ENCODE measurements at places on chromosomes 7 and 10.

DNA sequence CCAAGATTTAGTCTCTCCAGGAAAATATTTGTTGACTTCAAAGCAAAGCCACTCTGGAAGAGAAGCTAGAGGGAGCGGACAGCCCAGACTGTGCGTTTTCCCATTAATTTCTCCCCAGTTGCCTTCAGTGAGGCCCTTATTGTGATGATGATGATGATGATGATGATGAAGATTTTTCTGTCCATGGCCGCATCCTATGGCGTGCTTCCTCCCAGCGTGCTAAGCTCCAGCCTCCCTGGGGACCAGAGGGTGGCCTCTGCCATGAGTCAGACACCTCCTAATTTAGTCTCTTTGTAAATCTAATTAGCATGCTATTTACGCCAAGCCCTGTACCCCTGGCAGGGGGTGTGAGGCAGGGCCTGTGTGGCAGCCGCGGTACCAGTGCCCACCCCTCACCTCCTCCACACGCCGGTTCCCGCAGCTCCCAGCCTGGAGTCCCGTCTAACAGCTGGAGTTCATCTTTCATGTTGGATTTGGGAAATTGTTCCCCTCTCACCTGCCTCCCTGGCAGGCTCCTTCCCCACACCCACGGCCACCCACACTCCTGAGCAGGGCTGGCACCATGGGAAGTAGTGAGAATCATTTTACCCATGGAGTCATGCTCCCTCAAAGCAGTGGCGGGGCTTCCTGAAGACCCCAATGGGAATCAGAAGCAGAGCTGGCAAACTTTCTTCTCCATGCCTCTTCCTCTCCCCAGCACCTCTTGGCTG lies 92.2 kb downstream of the C10orf105 start:
- no peak for DNase-seq

DNA sequence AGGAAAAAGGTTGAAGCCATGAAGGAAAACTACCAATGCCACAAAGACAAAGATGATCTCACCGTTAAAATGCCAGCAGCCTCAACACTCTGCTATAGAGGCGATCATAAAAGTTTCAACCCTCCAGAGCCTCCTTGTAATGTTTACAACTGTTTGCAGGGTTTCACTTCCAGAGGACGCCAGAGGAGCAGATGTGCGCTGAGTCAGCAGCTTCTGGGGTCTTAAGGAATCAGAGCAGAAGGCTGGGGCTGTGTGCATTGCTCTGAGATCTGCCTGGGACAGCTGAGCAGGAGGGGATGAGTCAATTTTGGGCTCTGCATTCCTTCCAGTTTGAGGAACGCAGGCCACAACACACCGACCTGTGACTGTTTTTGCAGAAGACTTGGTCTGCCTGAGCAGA lies 98.3 kb downstream of the TMEM130 start:
- DNase-seq = no peak

GRCh38 chr10:102713539-102713813 lies 721 bp downstream of the ARL3 start:
- no peak for DNase-seq

GRCh38 chr10:72925951-72926465 lies 28.6 kb downstream of the PLA2G12B start:
- no peak for DNase-seq

DNA sequence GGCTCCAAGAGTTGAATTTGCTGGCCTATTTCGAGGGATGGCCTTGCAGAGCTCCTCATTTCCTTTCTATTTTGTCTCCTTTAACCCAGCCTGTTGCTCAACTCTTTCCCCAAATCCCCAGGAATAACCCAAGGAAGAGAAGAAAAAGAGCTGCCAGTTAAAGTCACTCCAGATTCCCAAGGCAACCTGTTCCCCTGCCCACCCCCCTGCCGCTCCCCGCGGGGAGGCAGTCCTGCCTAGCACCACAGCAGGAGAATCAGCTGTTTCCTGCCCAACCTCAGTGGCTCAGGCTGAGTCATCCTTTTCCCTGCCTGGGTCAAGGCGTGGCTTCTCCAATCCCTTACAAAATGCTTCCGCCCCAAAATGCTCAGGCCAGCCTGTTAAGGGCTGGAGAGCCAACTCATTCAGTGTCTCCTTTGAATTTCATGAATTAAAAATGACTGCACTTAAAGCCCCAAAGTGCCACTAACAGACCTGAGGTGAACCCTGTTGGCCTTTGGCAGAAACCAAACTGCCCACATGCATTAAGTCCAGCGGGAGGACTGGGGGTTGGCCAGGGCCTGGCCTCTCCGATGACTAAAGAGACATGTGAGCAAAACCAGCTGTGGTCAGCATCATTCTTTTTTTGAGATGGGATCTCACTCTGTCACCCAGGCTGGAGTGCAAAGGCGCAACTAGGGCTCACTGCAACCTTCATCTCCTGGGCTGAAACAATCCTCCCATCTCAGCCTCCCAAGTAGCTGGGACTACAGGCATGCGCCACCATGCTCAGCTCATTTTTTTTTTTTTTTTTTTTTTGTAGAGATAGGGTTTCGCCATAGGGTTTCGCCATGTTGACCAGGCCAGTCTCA lies 83.2 kb upstream of the KIF5B start:
- DNase-seq = peak; percentile 96

DNA sequence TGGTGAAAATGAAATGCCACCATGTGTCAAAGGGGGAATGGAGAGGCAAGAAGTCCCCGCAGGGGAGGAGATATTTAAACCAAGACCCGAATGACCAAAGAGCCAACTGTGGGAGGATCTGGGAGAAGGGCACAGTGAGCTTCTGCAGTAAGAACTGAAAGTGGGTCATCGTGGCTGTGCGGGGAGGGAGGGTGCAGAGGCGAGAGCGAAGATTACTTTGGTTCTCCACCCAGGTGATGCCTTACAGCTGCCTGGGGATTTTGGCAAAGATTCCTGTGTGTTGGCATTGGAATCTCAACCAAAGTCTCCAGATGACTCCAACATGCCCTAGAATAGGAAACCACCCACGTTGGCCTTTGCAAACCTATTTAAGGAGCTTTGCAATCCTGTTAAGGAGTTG lies 44.2 kb upstream of the ADAM12 start:
- no peak for DNase-seq

DNA sequence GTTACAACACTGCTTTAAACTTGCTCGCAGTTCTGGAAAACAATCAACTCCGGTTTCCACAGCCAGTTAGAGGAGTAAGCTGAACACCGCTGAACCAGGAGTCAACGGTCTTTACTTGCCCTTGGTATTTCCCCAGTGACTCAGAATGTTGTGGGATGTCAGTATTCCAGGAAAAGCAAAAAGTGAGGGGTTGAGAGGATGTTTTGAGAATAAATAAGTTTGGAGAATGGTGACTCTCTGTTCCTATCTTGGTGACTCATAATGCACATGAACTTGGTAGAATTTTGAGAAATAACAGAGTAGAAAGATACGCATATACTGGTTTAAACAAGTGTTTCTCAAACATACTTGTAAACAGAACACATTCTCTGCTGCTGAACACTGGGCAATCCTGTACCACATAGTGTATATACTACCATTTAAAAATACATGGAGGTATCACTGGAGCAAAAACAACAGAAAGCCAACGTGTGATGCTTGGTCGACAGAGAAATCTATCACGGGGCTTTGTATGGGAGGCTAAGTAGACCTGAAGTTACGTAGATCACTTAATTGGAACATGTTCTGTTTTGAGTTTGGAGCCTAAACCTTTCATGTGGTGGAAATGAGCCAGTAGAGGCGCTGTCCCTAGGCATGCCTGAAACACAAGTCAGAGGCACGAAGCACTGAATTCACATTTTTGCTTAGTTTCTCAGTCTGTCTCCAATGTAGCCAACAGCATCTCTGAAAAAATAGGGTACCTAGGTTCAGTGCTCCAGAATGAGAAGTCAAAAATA lies 534.3 kb downstream of the PARD3 start:
- peak; percentile 78 for DNase-seq

DNA sequence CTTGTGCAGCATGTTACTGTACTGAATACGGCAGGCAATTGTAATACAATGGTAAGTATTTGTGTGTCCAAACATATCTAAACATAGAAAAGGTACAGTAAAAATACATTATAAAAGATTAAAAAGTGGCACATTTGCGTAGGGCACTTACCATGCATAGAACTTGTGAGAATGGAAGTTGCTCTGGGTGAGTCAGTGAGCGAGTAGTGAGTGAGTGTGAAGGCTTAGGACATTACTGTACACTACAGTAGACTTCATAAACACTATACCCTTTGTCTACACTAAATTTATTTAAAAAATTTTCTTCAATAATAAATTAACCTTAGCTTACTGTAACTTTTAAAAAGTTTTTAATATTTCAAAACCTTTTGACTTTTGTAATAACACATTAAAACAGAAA lies 37.5 kb downstream of the BPGM start:
- DNase-seq = no peak

DNA sequence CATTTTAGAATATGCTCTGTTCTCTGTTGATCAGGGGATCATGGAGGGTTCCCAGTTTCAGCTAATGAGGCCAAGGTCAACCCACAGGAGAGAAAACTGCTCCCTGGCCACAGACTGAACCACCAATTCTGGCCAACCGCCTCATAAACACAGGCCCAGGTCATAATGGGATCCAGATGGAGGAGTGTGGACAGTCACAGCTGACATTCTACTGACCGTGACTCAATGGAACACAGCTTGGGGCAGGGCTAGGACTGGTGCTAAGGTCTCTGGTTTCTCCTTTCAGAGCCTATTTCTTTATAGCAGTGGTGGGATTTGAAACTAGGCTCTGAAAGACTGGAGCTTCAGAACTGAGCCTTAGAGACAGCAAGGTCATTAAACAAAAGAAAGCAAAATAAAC lies 68.3 kb downstream of the HIPK2 start:
- DNase-seq = no peak

- DNase-seq = no peak
These were observed 120.3 kb downstream of the ANLN start for GRCh38 chr7:36509962-36510361.

GRCh38 chr7:70153933-70154332 lies 555.7 kb downstream of the AUTS2 start:
- DNase-seq = no peak

- DNase-seq = peak; percentile 91
These were observed 79.9 kb downstream of the ZMIZ1 start for GRCh38 chr10:79148452-79149344.

DNA sequence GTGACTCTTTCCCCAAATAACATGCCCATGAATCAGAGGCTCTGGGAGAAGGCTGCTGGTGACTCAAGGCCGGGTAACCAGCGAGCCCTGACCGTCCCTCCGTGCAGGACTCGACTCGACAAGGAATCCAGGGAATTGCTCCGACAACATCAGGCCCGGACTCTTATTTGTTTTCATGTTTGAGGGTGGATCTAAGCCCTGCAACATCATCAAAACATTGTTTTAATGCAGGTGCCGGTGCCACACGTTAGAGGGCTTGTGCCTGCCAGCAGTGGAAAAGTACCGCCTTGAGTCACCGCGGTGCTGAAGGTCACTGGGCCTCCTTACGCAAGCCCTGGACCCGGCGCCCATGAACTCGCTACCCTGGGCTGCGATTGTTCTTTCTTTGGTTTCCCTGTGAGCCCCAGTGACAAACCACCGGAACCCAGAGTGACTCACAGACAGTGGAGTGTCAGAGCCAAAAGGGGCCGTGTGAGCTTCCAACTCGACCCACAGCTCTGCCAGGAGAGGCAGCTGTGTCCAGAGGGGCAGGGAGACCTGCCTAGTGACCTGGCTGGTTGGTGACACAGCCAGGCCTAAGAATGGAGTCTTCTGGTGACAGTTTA lies 139.4 kb upstream of the SHH start:
- DNase-seq = peak; percentile 86

- no peak for DNase-seq
These were observed 4.4 kb downstream of the TBX20 start for GRCh38 chr7:35249537-35249907.

- no peak for DNase-seq
These were observed 100.2 kb upstream of the RELN start for GRCh38 chr7:104089612-104090011.

GRCh38 chr10:122099562-122099961 lies 110.6 kb downstream of the TACC2 start:
- no peak for DNase-seq

DNA sequence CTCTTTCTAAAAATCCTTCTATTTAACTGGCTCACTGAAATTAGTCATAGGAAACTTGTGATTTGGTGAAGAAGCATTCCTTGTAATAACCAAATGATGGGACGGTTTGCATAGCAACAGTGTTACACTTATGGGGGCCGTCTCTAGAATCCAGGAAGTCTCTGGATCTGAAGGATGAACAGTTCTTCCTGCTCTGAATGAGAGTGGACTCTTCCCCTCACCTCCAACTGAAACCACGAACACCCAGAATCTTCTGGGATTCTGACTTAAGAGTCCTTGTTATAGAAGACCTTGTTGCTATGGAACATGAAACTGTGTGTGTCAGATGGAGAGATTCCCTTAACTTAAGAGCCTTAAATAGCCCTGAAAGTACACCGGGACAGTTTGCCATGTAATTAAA lies 23.2 kb downstream of the NOLC1 start:
- no peak for DNase-seq

GRCh38 chr7:44729949-44730590 lies 18.6 kb upstream of the ZMIZ2 start:
- peak; percentile 27 for DNase-seq

- no peak for DNase-seq
These were observed 14.4 kb upstream of the COL1A2 start for GRCh38 chr7:94380264-94380663.

GRCh38 chr10:86371691-86372090 lies 5.1 kb upstream of the GRID1 start:
- DNase-seq = no peak

DNA sequence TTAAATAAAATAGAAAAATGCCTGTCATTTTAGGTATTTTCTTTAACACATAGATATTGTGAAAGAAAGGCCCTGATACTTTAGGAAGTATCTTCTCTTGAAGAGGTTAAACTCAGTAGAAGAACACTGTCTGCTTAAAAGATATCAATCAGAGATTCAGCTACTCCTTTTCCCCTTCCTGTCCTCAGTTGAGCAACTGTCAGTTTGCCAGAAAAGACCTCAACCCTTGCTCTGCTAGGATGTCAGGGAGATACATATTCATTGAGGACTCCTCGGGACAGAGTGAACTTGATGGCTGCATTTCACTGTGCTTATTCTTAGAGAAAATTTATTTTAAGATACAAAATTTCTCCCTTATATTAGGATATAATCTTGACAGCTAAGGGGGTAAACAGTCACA lies 173.6 kb upstream of the CACNA2D1 start:
- no peak for DNase-seq

GRCh38 chr10:76209135-76209534 lies 777.7 kb downstream of the LRMDA start:
- DNase-seq = no peak

- DNase-seq = no peak
These were observed 55.5 kb upstream of the FAM171A1 start for GRCh38 chr10:15426558-15426957.

GRCh38 chr10:26479766-26480492 lies 41.8 kb downstream of the APBB1IP start:
- no peak for DNase-seq

DNA sequence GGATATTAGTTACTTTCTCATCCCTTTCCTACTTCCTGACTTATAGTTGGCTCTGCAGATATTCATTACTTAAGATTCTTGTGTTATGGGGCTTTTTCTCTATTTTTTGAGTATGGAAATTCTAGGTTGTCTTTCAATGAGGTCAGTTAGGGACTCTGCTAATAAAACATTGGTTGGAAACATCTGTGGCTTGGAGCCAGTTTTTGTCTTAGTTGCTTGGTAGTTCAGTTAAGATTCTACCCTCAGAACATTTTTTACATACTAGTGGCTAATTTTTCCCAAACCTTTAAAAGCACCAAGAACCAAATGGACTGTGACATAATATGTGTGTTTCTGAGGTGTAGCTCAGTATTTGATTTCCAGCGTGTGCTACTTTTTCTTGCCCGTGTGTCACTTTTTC lies 305.6 kb upstream of the FZD1 start:
- DNase-seq = no peak

All from dermis blood vessel endothelial cell (primary cell).